ENCODE measurements at places on chromosomes 1 and 21.
A peak's percentile ranks its signal among the peaks of the same experiment; 100 is the strongest.

DNA sequence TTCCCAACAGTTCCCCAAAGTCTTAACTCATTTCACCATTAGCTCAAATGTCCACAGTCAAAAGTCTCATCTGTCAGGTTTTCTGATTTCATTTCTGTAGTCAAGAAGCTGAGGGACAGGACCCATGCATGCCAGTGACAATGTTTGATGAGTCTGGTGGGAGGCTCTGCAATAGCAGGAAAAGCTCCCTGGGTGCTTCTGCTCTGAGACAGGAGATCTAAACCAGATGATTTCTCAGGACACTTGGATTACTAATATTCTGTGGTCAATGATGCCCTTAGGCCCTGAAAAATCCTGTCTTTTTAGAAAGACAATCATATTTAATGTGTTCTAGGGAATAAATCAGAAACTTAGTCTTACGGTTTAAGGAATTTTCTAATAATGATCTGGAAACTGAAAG is 56.4 kb downstream of the PCBP3 start:
- DNase-seq = no peak

DNA sequence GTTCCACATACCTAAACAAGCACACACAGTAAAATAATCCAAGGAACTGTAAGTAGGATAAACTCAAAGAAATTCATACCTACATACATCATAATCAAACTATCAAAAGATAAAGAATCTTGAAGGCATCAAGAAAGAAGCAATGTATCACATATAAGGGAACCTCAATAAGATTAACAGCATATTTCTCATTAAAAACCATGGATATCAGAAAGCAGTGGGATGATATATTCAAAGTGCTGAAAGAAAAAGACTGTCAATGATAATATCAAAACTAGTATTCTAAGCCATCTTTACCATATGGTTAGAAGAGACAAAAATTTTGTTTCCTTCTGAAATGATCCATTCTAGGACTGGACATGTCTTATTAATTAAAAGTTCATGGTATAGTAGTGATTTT is 37.1 kb upstream of the ADAM30 start:
- no peak for DNase-seq

- DNase-seq = no peak
These were observed 38.8 kb upstream of the ANGPTL7 start for GRCh38 chr1:11150326-11150725.

DNA sequence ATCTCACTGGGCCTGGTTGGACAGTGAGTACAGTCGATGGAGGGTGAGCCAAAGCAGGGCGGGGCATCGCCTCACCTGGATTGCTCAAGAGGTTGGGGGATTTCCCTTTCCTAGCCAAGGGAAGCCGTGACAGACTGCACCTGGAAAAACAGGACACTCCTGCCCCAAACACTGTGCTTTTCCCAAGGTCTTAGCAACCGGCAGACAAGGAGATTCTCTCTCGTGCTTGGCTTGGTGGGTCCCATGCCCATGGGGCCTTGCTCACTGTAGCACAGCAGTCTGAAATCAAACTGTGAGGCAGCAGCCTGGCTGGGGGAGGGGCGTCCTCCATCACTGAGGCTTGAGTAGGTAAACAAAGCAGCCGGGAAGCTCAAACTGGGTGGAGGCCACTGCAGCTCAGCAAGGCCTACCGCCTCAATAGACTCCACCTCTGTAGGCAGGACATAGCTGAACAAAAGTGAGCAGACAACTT is 11.3 kb downstream of the C1orf105 start:
- DNase-seq = no peak

DNA sequence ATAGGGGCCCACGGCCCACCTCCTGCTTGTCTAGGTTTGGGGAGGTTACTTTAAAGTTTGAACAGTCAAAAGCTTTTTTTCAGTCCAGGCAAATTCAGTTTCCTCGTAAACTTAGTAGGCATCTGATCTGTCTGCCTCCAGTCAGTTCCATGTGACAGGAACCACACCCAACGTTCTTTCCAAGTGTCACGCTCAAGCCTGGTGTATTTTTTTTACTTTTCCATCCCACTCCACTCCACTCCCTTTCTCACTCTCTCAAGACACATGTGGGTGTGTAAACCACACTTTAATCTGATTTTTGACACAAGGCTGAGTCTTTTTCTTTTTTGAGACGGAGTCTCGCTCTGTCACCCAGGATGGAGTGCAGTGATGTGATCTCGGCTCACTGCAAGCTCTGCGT is 60.3 kb upstream of the GPR153 start:
- no peak for DNase-seq

DNA sequence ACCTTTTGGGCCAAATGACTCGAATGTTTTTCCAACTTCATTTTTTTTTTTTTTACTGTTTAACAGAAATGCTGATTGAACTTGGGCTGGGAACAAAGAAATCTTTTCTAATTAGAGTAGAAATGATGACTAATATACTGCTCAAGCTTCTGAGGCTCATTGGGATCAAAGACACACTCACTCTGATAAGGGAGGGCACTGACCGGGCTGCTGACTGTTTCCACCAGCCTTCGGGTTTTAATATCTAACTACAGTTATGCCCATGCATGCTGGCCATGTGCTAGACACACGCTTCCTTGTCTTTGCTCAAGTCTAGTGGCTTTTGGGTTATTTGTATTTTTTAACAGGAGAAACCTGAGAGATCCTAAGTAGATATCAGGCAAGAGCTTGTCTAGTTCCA is 16.8 kb downstream of the ZBTB18 start:
- DNase-seq = no peak

- DNase-seq = no peak
These were observed 36.1 kb downstream of the BRINP2 start for GRCh38 chr1:177206831-177207355.

DNA sequence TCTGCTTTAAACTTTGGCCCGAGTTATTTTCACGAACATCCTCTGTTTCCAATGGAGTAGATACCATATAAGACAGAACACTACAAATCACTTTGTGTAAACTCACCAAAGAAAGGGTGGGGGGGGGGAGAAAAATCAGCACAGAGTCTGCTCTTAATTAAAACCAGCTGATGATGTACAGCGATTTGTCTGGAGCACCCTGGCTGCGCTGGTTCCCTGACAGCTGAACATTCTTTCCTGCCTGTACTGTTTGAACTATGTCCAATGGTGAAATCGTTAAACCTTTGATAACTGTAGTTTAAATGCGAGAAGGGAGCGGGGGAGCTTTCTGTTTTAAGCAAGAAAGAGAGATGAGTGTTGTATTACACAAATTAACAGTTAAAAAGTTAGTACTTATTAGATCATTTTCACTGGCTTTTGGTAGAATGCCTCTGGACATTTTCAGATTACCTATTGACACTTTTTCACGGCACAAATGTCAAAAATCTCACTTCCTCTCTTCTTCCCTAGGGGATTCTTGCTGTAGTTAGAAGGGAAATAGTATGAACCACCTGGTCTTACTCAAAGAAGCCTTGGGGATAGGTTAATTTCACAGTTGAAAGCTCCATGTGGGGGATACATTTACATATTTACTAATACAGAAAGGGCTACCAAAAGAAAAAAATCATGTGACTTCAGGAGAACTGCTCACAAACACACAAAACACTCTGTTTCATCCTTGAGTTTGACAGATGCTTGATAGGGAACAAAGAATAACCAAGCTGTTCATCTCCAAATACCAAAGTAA is 140.2 kb upstream of the RUNX1 start:
- no peak for DNase-seq

GRCh38 chr1:91807921-91808620 is 77.9 kb downstream of the TGFBR3 start:
- DNase-seq = no peak

GRCh38 chr1:235902677-235903542 is 36.2 kb upstream of the LYST start:
- no peak for DNase-seq

GRCh38 chr1:244173769-244174168 is 122.7 kb downstream of the ZBTB18 start:
- DNase-seq = no peak

- no peak for DNase-seq
These were observed 2.4 kb upstream of the B4GALT3 start for GRCh38 chr1:161179698-161180097.

DNA sequence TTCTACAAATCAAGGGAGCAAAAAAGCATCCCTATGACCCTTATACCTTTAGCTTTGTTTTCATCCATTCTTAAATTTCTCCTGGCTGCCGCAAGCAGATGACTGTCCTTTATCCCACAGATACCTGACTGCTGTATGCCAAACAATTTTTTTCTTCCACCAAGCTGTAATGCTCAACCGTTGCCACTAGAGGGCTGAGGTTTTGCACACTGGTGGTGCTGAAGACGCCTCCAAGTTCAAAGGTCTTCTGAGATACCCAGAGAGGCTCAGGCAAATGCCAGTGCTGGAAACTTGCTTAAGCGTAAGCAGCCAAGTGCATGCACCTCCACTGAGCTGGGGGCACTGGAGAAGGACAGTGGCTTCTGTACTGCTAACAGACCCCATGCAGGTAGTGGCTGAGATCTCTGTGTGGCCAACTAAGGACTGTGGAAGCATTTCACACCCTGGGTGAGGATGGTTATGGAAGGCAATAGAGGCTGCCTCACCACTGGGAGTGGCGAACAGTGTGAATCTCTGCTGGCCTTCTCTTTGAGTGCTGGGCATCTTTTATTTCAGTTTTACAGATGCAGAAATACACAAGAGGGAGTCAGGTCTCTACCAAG is 28.5 kb downstream of the CNIH3 start:
- peak; percentile 2 for DNase-seq

DNA sequence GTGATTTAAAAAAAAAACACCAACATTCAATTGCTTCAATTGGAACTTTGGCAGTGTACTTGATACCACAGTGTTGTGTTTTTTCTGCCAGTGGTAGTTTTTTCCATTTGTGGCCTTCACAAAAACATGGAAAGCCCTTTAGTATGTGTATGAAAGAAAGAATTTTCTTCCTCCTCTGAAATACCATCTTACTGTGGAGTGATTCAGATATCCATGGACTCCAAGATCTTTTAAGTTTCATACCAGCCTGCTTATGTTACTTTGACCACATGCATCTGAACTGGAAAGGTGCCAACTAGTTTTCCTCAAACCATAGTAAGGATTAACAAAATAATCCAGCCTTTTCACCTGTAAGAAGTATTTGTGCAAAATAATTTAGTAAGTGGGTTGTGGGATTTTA is 3.4 kb downstream of the PPP2R5A start:
- DNase-seq = no peak

GRCh38 chr1:162128693-162129356 is 59.3 kb downstream of the NOS1AP start:
- DNase-seq = no peak

DNA sequence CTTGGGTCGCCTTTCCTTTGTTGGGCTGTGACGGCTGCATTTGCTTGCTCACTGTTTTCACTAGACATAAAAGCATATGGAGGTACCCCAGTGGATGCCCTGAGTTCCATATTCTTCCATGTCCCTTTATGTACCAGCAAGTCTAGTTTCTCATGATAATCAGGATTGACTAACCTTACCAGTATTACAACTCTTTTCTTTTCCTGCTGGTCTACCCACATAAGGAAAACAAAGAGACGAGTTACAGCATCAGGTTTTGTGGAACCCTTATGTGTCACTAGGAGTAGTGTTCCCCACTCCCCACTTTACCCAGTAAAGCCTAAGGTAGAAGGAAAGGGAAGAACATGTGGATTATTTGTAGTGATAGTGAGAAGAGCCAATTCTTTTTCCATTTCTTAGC is 16.4 kb upstream of the CENPF start:
- DNase-seq = no peak

- DNase-seq = no peak
These were observed 103.6 kb upstream of the GCLM start for GRCh38 chr1:94012708-94013366.

DNA sequence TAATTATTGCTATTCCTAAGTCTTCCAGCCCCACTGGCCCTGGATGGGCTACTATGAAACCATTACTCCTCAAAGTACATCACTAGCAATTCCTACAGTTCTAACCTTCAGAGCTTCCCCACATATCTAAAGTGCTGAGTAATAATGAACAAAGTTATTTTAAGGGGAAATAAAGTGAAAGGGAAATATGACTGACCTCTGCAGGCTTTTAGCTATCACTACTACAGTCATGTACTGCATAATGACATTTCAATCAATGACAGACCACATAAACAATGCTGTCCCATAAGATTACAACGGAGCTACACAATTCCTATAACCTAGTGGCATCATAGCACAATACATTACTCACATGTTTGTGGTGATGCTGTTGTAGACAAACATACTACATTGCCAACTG is 32.5 kb upstream of the ASPM start:
- DNase-seq = no peak

GRCh38 chr1:30166174-30166573 is 557.2 kb downstream of the MATN1 start:
- no peak for DNase-seq

Measured in NCI-H748 treated with DMSO at 0.1 percent for 48 hours (cell line).